NCI-H2227 treated with DMSO at 0.1 percent for 48 hours (cell line): ENCODE measurements at places on chromosomes 7 and 10.
A peak's percentile ranks its signal among the peaks of the same experiment; 100 is the strongest.

GRCh38 chr7:75830978-75831377 is 17.4 kb upstream of the CCL24 start:
- DNase-seq: no peak

GRCh38 chr7:75835688-75836285 is 22.2 kb upstream of the CCL24 start:
- no peak for DNase-seq

- DNase-seq: no peak
Observed at GRCh38 chr10:79153745-79154144, 85.0 kb downstream of the ZMIZ1 start.

DNA sequence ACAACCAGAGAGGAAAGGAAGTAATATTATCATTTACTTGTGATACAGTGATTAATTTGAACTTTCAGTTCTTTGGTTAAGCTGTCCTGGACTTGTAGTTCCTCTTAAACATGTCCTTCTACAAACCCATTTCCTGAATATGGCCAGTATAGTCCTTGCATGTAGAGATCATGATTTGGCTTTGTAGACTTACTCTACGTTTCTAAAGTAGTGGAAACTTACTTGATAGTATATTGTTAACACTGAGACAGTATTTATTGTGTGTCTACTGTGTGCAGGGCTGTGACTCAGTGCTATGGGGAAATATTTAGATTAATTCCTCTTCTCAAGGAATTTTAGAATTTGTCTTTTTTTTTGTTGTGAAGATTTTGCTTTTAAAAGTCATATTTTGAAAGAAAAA is 109.5 kb downstream of the NRF1 start:
- DNase-seq: no peak

- DNase-seq: no peak
Observed at GRCh38 chr10:86083664-86084175, 282.9 kb downstream of the GRID1 start.

DNA sequence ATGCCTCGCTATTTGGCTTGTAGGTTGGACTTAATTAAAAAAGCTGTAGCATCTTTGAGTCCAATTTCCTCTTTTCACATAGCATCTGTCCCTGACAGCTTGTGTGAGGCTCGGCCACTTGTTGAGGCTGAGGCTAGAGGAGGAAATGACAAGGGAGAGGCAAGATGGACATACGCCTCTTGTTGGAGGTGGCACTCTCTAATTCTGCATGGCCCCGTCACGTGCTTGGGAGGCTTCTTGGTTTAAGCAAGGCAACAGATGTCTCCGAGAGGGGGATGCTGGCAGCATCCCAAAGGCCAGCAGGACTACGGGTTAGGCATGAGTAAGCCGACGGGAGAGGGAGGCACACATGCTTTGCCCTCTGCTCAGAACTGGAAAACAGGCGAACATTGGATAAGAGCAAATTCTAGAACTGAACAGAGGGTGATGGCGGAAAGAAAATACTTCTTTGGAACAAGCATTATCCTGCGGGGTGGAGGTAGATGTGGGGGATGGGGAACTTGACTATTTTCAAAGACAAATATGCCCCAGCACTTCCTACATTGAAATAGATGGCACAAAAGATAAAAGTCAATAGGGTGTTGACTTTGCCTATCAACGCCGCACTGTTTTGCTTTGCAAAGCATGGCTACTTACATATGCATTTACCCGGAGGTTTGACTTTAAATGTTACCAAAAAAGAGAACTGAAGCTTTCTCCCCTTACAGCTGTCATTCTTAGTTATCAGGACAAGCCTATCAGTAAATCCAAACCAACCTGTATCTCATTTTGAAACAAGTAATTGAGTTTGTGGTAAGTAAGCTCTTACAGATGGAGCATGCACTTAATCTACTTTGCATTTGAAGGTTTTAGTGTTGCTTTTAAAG is 94.8 kb downstream of the CHN2 start:
- no peak for DNase-seq

DNA sequence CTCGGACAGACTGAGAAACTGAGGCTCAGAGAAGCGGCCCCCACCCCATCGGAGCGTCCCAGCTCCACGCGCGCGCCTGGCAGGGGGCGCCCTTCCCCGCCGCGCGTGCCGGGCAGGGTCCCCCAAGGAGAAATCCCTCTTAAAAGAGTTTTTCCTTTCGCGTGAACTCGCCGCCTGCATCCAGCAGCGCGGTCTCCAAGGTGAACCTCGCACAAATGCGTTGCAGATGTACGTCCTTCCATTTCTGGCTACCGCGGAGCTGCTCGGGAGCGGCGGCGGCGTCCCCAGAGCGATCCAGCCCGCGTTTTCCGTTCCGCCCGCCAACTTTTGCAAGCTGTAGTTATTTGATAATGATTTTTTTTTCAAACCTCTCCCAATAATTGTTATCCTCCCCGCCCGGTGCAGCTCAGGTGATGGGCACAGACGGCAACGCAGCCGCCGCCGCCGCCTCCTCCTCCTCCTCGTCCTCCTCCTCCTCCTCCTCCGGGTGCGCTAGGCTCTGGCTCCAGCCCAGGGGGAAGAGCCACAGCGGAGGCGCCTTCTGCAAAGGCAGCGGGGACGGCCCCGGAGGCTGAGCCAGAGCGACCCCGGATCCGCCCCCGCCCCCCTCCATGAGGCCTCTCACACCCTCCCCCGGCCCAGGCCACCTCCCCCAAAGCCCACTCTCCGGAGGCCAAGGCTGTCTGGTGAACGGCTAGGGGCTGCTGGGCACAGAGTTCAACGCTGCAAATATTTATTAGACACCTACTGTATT is 74.0 kb upstream of the CUX1 start:
- DNase-seq: peak; percentile 56

DNA sequence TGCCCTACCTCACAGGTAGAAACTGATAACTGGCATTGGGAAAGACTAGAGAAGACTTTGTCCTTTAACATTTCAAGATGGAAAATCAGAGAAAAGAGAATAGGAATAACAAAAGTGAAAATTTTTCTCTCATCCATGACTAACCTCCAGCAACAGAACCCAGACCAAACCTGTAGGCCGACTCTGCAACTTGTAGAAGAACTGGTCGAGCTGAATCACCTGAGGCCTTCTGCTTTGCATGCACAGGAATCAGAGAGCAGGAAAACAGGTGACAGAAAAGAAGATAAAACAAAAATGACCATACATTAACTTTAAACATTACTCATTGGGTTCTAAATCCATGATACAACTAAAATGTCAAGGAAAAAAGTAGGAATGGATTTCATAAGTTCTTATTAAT is 137.1 kb downstream of the SLC25A13 start:
- no peak for DNase-seq

DNA sequence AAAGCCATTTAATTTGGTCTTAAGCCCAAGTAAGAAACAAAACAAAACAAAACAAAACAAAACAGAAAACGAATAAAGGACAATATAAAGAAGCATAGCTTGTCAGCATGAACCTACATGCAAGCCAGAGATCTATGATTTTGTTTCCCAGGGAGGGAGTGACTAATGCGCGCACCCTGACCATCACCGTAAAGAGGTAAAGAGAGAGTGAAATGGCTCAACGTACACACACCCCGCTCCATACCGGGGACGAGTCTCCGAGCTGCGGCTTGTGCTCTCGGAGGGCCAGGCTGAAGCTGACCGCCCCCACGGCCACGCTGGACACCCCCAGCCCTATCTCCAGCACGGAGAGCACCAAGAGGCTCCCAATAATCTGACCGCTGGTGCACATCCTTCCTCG is 1.1 kb downstream of the TMEM196 start:
- DNase-seq: no peak

DNA sequence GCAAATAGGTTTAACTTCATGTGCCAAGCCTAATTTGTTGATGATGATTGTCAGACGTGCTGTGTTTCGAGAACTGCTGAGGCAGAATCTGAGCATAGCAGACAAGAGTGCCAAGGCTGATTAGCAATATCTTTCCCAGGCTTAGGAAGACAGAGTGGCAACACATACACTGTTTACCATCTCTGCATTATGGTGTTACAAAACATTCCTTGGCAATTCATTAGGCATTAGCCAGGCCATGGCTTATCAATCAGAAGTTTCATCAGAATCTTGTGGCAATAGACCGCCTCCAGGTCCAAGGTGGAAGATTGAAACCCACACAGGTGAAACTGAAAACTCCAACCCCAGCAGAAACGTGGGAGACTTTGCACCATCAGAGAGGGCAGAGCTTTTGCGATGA is 148.5 kb downstream of the AOAH start:
- DNase-seq: no peak

DNA sequence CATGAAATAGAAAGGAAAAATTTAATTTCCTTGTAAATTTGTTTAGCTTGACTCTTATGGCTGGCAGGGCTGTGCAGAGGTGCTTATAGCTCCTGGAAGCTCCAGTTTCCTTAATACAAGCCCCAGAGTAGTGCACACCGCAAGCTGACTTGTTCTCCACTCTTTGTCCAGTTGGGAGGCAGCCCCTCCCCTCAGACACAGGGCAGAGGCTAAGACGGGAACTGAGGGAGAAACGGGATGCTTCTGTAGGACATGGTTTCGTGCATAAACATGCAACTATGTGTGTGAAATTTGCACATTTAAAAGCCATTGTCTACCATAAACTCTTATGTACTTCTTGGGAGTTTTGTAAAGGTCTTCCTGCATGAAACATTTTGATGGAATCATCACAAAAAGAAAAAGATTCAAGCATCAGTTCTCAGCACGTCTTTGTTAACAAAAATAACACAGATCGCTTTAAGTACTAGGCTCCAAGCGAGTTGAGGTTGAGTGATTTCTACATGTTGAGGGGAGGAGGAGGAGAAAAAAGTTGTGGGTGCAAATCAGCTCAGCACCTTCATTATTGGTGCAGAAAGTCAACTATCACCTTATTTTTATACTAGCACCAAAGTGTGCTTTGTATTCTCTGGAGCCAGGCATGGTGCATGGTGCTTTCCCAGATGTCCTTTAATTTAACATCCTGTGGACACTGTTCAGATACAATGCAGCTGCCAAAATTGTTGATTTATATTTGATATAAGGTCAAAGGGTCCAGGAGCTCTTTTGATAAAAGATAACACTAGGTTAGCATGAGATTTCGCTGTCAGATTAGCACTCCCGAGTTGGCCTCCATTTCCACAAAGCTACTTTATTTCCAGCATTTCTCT is 124.5 kb downstream of the CHN2 start:
- no peak for DNase-seq

GRCh38 chr7:30755384-30756154 is 3.6 kb downstream of the INMT start:
- DNase-seq: no peak

- DNase-seq: no peak
Observed at GRCh38 chr7:49631960-49632359, 141.5 kb upstream of the VWC2 start.

- DNase-seq: no peak
Observed at GRCh38 chr10:90007226-90007625, 305.8 kb downstream of the KIF20B start.

GRCh38 chr10:131099028-131099726 is 212.3 kb downstream of the TCERG1L start:
- no peak for DNase-seq
